ENCODE measurements at places on chromosomes 1 and 21. TPM values are rescaled to one million over a fixed set of nuclear protein-coding genes. Genes with fewer than 3 reads are reported as not detected.

ZBED6 gene
- total RNA-seq = 13.7 TPM

EIF2D gene
- 26.4 TPM for total RNA-seq

ZBTB21 gene
- 6.6 TPM for total RNA-seq

HRNR gene
- not detected for total RNA-seq

ABCG1 gene
- 11.1 TPM for total RNA-seq

GPR157 gene
- total RNA-seq = 42.2 TPM

SERTAD4 gene
- 4.1 TPM for total RNA-seq

RAVER2 gene
- total RNA-seq = 32.6 TPM

MPL gene
- total RNA-seq = 0.40 TPM

CLEC20A gene
- total RNA-seq = not detected

TNFSF18 gene
- not detected for total RNA-seq

GRCh38 chr1:185375583-185375982 lies 58.5 kb upstream of the IVNS1ABP start:
- DNase-seq = no peak

- DNase-seq = no peak
Observed at GRCh38 chr1:183043872-183044854, 20.9 kb downstream of the LAMC1 start.

DNA sequence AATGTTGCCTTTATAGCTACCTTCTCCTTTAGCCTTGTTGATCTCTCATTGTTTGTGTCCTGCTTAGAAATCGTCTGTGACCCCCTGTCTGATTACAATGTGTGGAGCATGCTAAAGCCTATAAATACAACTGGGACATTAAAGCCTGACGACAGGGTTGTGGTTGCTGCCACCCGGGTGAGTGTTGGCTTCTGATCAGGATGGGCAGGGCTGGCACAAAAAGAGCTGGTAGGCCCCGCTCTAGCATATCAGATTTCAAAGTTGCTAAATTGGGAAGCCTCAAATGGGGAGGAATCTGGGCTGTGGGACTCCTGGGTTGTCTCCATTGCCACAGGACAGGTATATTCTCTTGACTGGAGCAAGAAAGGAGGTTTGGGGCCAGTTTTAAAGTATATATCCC lies 8.4 kb downstream of the NCSTN start:
- DNase-seq = peak; percentile 49

GRCh38 chr1:27690183-27690582 lies 18.2 kb upstream of the IFI6 start:
- DNase-seq = no peak

DNA sequence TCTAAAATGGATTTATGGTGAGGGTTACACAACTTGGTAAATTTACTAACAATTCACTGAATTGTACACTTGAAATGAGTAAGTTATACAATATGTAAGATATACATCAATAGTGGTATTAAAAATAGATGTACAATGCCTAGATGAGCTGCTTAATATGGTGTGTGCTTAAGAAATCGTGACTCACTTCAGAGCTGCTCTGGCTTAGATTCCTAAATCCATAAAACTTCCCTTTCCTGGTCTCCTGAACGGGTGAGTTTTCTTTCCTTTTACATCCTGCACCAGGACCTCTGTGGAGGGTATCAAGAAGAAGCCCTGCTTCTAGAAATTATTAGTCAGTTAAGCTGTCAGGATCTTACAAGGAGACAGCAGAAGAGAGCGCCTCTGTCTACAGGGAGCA lies 30.4 kb downstream of the H3-3A start:
- DNase-seq = no peak

DNA sequence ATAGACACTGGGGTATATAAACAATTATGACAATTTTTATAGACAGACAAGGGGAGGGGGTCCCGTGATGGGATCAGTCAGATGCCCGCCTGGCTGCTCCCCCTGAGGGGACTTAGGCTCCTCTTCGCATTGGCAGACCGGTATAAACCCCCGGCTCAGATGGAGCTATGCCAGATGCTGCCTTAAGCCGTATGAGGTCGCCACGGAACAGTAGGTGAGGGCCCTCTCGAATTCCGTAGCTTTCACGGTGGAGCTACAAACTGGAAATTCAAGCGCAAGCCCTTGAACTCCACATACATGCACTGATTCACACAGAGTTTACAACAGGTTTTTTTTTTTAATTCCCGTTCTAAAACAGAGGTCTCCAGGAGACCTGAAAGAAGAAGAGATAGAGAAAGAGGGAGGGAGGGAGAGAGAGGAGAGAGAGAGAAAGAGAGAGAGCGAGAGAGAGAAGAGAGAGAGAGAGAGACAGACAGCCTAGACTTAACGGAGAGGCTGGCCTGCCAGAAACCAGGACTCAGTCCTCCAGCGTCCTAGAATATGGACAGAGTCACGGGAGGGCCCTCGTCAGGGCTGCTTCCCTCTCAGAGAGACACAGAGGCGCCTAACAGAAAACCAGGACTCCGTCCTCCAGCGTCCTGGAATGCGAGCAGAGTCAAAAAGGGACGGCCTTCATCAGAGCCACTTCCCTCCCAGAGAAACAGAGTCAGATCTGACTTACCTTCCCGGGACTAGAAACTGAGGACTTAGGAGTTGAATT lies 24.4 kb upstream of the TMEM54 start:
- no peak for DNase-seq

DNA sequence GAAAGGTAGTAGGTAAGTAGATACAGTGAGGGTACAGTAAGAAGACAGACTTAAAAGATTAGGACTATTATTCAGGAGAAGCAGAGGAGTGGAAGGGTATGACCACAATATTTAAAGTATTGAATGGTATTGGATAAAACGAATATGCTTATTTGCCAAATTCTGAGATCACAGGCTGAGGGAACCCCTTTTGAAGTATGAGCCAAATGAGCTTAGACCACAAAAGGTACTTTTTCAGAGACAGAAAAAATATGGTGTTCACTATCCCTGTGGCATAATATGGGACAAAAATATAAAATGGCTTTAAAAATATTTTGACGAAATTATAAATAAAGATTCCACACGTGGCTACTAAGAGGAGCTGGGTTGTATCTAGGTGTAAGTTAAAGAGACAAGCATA lies 880 bp upstream of the MTF2 start:
- DNase-seq = no peak

DNA sequence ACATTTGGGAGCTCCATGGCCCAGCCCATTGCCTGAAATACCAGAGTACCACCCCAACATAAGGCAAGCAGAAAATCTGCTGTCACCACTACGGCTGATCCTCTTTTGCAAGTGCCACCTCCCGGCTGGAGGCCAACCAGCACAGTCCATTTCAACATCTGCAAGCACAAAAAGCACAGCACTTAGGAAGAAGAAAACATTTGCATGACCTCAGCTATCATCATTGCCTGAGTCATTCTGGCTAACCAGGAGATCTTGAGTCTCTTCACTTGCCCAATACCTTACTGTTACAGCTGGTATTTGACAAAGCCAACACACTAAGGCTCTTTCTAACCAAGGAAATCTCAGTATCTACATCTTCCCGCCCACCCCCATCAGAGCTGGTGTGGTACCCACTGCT lies 55.9 kb downstream of the NEK7 start:
- DNase-seq = no peak

DNA sequence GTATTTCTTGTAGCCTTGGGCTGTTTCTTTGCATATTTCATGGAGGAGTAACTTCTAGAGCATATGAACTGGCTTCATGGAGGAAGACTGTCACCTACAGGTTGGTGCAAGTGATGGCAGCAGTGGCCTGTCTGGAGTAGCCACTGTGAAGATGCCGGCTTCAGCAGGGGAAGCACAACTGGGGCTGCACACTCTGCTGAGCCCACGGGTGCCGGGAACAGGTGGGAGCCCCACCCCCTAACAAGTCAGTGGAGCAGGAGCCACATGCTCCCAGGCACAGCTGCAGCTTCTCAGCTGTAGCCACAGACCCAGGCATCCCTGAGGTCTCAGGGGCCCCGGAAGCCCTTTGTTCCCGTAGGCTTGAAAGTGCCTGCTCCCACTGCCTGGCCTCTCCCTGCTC lies 43.2 kb upstream of the C1orf185 start:
- DNase-seq = no peak

DNA sequence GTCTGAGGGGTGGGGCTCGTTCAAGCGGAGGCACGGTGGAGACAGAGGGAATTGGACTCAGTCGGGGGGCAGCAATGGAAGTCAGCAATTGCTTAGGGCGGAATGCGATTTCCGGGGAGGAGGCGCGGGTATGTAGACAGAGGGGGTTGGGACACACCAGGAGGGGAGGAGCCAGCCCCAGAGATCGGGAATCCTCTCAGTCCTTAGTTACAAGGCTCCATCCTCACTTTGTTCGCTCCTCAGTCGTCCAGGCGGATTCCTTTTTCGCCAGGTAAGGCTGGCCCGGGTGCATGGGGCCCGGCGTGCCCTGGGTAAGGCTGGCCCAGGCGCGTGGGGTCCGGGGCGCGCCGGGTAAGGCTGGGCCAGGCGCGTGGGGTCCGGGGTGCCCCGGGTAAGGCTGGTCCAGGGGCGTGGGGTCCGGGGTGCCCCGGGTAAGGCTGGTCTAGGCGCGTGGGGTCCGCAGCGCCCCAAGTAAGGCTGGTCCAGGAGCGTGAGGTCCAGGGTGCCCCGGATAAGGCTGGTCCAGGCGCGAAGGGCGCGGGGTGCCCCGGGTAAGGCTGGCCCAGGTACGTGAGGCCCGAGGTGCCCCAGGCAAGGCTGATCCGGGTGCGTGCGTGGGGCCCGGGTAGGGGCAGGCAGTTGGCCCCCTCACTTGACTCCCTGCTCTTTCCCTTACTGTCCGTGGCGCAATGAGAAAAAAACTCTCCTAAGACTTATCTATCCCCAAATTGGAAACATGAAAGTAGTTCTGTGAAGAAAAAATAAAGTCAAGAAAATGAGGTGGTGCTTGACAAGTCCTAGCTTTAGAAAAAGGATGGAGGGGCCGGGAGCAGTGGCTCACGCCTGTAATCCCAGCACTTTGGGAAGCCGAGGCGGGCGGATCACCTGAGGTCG lies at the start of gene L1TD1:
TSS of gene L1TD1 (plus strand) at position 199 of the 894 bp plus-strand sequence. CDS start 11,780 bp downstream, outside the sequence.
- DNase-seq = no peak

GRCh38 chr1:207815466-207815865 lies 63.6 kb downstream of the CD46 start:
- DNase-seq = no peak

DNA sequence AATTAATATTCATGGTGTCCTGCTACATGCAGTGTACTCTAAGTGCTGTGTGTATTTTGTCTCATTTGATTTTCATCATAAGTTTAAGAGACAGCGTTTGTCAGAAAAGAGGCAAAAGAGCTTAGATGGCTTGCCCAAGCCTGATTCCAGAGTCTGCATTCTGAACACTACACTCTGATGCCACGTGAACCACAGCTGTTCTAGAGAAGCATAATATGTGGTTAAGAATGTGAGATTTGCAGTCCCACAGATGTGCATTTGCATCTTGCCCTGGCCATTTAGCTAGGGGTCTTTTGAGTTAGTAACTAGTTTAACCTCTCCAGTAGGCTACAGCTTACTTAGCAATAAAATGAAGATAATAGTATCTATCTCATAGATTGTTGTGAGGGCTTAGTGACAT lies 9.2 kb upstream of the GADD45A start:
- no peak for DNase-seq

- peak; percentile 72 for DNase-seq
Observed at GRCh38 chr1:201714542-201715329, 114.2 kb upstream of the IPO9 start.

GRCh38 chr1:41734201-41734970 lies 184.3 kb downstream of the HIVEP3 start:
- no peak for DNase-seq
